Amniotic stem cell (primary cell): ENCODE measurements at places on chromosomes 11 and 22.

GRCh38 chr11:112624431-112624830, 336.8 kb upstream of the NCAM1 start:
- DNase-seq: no peak

GRCh38 chr22:21628386-21629254, 1.2 kb downstream of the YDJC start:
- DNase-seq: no peak

DNA sequence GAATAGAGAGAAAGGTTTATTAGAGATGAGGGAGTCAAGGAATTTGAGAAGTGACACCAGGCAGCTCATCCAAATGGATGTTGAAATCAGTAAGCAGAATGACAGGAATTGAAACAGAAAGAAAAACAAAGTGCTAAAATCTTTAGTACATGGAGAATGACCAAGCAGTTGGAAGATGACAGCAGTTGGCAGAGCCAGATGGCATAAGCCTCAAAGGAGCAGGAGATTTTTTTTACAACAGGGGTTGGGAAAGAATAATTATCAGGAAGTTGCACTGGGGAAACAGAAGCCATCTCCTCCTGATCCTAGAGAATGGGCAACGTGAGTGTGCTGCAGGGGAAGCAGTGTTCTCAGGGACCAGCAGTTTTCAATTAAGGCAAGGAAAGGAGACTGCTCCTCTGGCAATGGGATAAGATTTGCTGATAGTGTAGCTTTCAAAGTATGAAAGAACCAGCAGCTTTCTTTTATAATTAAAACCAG, 28.9 kb downstream of the RAB39A start:
- no peak for DNase-seq

DNA sequence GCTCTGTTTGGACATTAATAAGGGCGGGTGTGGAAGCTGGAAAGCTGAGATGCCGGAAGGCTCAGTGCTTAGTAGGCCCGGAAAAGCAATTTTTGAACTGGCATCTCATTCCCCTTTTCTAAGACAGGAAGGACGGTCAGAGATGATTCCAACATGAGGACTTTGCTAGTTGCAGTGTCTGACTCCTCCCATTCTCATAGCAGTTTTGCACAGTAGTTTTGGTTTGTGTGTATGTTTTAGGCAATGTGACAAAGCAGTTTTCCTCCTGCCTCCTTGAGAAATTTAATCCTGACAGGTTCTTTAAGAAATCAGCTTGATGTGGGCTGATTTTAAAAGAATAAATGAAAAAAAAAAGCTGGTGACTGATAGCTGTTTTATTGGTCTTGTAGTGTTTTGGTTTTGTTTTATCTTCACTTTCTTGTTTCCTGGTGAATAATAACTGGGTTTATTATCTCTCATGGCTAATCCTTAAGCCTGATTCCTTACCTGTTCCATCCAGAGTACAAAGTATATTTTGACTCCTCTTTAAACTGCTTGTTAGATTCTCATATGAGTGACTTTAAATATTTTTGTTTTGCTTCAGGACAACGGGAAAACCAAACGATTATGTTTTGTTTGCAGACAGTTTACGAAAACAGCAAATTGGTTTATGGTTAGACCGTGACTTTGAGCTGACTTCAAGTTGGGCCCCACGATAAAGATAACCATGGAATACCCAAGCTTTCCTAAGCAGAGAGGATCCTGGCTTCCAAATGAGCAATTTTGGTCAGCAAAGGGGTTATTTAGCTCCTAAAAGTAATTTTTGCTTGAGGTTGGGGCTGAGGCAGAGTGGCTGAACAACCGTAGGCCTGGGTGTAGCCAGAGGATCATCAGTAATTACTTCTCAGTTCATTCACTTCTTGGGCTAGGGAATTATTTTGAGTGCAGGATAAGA, 3.4 kb downstream of the PTPRJ start:
- no peak for DNase-seq

GRCh38 chr11:2697866-2698265, 1.9 kb downstream of the KCNQ1OT1 start:
- no peak for DNase-seq

DNA sequence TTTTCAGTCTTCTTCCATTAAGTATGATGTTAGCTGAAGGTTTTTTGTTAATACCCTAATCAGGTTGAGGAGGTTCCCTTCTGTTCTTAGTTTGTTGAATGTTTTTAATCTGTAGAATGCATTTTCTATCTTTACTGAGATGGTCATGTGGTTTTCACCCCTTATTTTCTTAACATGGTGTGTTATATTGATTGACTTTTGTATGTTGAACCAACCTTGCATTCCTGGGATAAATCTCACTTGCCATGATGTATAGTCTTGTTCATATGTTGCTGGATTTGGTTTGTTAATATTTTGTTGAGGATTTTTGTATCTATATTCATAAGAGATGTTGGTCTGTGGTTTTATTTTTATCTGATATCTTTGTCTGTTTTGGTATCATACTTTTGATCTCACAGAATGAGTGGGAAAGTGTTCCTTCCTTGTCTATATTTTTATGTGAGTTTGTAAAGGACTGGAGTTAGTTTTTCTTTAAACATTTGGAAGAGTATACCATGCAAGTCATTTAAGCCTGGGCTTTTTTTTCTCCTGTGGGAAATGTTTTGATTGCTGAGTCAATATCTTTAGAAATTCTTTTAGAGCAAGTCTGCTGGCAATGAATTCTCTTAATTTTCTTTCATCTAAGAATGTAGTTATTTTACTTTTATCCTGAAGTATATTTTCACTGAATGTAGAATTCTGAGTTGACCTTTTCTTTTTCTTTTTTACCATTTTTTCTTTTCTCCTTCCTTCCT, 5.5 kb upstream of the P4HA3 start:
- peak; percentile 34 for DNase-seq

GRCh38 chr11:68317147-68317785, 4.9 kb downstream of the LRP5 start:
- DNase-seq: no peak

GRCh38 chr22:42414565-42415303, 17.5 kb downstream of the NFAM1 start:
- no peak for DNase-seq

- DNase-seq: no peak
These were observed 143.6 kb upstream of the POU2AF2 start for GRCh38 chr11:111101881-111102280.

- no peak for DNase-seq
These were observed 8.1 kb downstream of the SCARF2 start for GRCh38 chr22:20429254-20430100.

- DNase-seq: no peak
These were observed 105.9 kb downstream of the NTM start for GRCh38 chr11:131476266-131476665.

DNA sequence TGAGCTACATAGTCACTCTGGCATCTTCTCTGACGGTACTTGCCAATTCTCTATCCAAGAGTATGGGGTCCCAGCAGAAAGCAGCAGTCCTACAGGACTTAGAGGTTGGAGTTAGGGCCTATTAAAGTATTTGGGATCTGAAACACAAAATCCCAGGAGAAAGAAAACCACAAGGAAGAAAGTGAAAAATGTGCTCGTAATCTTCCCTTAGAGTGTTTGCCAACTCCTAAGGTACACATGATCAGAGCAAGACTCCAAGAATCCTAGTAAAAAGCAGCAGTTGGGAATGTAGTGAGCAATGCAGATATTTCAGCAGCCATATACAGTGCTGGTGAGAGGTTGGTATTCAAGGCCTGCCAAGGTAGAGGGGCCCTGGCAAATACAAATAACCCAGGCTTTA, 71.6 kb downstream of the EXT2 start:
- no peak for DNase-seq

- no peak for DNase-seq
These were observed 22.8 kb downstream of the PPARA start for GRCh38 chr22:46173152-46173551.

DNA sequence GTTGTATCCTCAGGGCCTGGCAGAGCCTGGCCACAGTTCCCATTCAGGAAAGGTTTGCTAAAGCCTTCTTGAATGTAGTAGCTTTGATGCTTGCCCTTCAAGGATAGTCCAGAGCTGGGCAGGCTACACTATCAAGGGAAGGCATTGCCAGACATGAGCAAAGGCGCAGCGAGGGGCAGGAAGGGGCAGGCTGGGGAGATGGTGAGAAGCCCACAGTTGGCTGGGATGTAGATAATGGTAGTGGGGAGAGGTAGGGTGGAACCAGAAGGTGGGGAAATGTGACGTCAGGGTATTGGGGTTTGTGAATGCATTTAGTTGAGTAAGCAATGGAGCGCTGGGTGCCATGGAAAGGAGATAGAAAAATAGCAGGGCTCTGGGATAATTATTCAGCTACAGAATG, 28.6 kb downstream of the LRRC32 start:
- DNase-seq: no peak

- DNase-seq: no peak
These were observed 174.1 kb downstream of the INSC start for GRCh38 chr11:15288863-15289262.

DNA sequence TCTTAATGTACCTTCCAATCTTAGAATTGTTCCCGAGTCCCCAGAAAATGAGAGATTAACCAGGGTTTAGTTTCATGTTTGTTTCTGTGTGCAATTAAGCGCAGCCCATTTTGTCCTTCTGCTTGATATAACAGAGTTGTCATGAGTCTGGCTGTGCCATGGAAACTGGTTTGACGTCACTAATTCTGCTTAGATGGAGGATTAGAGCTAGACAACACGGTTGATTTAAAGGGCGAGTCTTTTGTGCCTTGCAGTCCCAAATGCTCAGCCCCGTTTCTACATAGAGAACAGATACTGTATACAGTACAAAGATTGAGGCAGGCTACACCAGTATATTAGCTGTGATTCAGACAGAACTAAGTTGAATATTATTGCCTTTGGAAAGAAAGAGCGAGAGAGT, 45.5 kb upstream of the ALKBH3 start:
- DNase-seq: no peak

- DNase-seq: no peak
These were observed 308.7 kb downstream of the DDX10 start for GRCh38 chr11:108973402-108974162.

DNA sequence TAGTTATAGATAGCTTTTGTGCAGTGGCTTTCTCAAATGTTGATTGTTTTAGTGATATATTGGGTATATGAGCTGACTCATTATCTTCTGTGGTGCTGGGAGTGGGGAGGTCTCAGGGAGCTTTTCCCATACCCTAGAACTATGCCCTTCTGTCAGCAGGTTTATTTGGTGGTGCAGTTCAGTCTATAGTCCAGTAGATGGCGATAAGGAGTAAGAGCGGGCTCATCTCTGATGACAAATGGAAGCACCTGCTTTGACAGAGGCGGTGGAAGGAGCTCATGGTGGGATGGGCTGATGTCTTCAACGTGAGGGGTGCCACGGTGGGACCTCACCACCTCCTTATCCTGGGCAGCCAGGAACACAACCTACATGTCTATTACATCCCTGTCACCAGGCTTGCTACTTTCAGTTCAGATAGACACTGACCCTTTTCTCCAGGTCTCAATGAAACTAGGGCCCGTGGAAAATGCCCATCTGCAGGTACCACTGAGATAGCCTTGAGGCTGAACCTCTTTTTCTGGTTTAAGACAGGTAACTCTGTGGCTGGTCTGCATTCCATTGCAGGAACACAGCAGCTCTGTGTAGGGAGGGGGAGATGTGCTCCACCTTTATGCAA, 13.0 kb upstream of the OR6A2 start:
- DNase-seq: peak; percentile 3

DNA sequence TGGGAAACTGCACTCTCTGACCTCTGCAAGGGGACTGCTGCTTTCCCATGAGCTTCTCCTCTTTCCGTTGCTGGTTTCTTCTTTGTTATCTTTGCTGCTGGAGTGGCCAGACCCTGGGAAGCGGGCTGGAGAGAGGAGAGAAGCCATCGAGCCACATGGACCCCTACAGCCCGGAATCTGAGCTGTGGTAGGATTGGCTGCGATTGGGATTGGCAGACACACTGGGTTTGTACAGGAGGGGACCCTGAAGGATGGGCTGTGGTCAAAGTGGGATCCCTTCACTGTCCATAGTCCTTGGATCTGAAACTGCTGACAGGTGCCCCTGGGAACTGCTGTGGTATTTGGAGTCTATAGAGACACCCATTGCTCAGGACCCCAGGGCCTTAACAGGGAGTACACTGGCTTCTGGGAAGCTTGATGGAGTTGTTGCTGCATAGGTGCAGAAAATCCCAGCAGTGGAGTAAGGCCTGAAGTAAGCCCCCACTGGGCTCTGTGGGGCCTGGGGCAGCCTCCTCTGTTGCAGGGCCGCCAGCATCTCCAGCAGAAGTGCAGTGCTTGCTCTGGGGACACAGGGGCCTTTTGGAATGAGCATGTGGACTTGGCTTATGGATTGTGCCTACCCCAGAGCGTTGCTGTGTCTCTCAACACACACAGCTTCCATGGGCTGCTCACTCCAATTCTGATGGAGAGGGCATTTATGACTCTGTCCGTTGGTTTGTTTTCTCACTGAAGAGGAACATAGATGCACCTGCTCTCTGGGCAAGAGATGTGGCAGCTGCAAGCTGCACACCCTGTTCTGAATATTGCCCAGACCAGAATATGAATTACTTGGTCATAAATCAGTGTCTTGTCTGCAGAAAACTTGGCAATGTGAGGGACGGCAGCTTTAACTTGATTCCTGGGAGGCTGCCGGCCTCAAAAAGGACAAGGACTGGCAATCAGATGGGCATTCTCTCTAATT, 32.0 kb downstream of the BCR start:
- no peak for DNase-seq

DNA sequence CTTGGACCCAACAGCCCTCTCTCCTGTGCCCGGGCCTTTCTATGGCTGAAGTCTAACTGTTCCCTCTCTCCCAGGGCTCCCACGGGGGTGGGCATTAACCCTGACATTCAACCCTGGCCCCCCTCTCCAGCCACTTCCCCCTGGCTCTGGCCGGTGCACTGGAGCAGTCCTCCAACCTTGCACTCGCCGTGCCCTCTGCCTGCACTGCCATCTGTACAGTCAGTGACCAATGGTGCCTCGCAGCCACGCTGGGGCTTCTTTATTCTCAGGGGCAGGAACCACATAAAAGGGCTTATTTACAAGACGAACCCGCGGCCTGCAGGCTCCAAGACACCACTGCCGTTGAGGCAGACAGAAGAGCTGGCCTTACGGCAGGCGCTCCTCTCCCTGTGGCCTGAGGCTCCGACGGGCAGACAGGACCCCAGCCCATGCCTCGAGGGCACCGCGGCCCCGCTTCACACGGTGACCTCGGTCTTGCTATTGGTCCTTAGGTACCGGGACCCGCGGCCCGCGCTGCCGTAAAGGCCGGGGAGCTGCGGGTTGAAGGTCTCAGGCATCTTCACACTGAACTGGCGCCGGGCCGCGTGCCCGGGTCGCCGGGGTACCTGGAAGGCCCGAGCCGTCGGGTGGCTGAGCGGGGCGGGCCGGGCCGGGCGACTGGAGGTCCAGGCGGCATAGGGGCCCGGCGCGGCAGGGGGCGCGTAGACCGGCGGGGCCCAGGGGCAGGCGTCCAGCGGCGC, 5.4 kb downstream of the SHISA8 start:
- DNase-seq: no peak

DNA sequence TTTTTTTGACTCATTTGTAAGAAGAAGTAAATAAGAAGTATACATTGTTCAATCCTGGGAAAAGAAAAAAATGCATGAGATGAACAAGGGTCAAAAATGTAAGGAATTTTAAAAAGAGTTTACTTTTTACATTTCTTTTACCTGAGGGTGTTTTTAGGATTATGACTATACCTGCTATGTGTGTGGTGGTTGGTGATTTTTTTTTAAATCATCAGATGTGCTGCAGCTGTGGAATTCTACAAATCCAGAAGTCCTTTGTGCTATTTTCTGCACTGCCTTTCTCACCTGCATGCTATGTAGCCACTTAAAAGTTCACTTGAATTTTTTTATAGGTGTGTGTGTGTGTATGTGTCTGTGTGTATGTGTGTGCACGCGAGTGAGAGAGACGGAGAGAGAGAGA, 185.3 kb downstream of the FAT3 start:
- no peak for DNase-seq
